ENCODE measurements at places on chromosomes 7 and 10.

GRCh38 chr10:807958-808353 is 118.5 kb upstream of the DIP2C start:
- no peak for DNase-seq

DNA sequence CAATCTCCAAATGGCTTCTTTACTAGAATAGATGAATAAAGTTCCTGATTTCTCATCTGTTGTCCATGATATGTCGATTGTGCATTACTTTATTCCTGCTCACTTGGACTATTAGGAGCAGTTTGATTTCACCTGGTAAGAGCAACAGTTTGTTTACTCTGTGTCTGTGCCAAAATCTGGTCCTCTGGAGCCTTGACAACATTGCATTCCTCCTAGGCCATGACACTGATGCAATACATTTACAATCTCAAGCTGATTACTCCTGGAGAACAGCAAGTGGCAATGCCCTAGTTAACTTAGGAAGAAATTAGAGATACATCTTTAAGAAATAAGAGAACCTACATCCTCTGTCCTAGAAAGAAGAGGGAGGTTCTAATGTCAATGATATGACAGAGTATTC is 71.8 kb downstream of the SGCE start:
- no peak for DNase-seq

GRCh38 chr10:15879058-15879457 is 18.8 kb upstream of the MINDY3 start:
- no peak for DNase-seq

GRCh38 chr7:43691611-43692010 is 37.7 kb downstream of the COA1 start:
- DNase-seq: no peak

- no peak for DNase-seq
These were observed 147.8 kb downstream of the RGS10 start for GRCh38 chr10:119394657-119395279.
